Heart left ventricle (tissue), 16 donors: ENCODE measurements at places on chromosomes 7 and 10. TPM values are rescaled to one million over a fixed set of nuclear protein-coding genes. Genes with fewer than 3 reads are reported as not detected.
A peak's percentile ranks its signal among the peaks of the same experiment; 100 is the strongest.

DNA sequence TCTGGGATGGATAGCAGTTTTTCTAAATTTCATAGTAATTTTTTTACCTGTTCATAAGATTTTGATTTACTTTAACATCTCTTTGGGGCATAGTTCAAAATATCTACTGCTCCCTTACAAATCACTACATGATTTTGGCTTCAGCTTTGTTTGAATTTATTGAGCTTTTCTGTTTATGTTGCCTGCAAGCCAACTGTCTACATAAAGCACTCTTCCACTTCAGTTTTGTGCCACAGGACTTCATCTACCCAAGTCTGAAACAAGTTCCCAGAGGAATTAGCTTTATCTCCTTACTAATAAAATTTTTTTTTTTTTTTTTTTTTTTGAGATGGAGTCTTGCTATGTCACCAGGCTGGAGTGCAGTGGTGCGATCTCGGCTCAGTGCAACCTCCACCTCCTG, 45.4 kb upstream of the KMT2E start:
- DNase-seq, result no peak

DNA sequence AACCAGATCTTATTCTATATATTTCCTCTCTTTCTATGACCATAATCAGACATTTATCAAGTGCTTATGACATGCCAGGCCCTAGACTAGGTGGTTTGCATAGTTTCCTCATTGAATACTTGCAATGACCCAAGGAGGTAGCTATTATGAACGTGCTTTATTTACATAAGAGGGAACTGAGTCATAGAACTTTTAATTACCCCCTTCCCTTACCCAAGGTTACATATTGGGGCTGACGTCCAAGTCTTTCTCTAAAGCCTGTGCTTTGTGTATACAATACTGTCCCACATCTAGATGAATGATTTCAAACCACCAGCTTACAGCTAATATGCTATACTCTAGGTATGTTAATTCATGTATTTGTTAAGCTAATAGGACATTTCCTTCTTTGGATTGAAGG, 91.9 kb upstream of the NPY start:
- DNase-seq, result no peak

DNA sequence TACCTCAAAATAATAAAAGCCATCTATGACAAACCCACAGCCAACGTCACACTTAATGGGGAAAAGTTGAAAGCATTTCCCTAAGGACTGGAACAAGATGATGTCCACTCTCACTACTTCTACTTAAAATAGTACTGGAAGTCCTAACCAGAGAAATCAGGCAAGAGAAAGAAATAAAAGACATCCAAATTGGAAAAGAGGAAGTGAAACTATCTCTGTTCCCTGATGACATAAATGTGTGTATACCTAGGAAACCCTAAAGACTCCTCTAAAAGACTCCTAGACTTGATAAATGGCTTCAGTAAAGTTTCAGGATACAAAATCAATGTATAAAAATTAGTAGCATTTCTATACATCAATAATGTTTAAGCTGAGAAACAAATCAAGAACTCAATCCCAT, 314.1 kb downstream of the WDR37 start:
- no peak for DNase-seq

GRCh38 chr10:33237736-33238624, 96.5 kb downstream of the NRP1 start:
- no peak for DNase-seq

GRCh38 chr10:110857265-110858171, 14.2 kb upstream of the PDCD4 start:
- DNase-seq, result peak; percentile 42

Gene ABLIM1
- 575 TPM for total RNA-seq

Gene ECHDC3
- 95.9 TPM for total RNA-seq
